Fibroblast of lung (primary cell): ENCODE measurements at places on chromosomes 6 and 20.
A peak's percentile ranks its signal among the peaks of the same experiment; 100 is the strongest.

DNA sequence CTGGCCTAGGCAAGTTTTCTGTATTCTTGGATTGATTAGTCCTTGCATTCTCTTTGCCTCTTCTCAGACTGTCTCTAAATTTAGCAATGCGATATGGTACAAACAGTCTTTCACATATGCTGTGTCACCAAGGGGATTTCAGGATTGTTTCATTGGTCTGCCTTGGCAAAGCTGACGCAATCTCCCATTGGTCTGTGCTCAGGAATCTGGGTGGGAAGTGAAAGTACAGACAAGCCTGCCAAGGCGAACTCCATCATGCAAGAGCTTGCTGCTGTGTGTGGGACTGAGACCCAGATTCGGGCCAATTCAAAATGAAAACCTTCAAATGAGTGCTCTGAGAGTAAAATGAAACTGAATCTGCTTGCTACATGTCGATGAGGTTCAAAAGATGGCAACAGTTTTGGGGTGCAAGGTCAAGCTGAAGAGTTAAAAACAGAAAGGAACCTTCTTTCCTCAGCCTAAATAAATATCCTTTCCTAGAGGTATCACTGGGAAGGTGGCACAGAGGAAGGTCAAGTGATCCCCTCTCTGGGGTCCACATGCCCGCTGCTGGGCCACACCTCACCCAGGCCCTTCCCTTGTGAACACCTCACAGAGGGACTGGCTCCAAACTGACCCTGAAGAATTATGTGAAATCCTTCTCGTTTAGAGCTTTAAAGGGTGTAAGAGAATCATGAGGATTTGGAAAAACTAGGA, 198.8 kb upstream of the PREP start:
- DNase-seq, result peak; percentile 98

DNA sequence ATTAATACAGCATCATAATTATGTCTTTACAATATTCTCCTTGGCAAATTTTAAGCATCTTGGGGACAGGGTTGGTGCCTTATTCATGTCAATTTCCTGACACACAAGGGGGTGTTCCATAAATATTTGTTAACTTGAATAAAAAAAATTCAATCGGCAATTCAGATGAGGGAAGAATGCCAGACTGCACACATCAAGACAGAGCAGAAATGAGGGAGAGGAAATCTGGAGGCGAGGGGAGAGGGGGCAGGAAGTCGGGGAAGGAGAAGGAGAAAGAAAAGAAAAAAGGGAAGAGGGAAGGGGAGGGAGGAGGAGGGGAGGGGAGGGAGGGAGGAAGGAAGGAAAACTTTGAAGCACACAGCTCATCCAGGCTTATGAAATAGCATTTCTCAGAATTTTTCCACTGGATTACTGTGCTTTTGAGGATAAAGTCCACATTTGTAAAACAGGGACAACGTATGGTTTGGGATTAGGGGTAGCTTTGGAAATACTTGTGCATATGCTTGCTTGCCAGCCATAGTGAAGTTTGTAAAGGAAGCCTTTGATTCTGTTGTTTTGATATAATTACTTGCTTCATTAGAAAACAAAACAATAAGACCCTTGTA, 362.1 kb downstream of the SAMD5 start:
- no peak for DNase-seq

GRCh38 chr6:152454003-152454402, 183.2 kb downstream of the SYNE1 start:
- DNase-seq, result no peak

GRCh38 chr20:24461848-24462247, 7.6 kb upstream of the SYNDIG1 start:
- DNase-seq, result no peak

GRCh38 chr6:21398741-21399325, 194.7 kb upstream of the SOX4 start:
- no peak for DNase-seq

DNA sequence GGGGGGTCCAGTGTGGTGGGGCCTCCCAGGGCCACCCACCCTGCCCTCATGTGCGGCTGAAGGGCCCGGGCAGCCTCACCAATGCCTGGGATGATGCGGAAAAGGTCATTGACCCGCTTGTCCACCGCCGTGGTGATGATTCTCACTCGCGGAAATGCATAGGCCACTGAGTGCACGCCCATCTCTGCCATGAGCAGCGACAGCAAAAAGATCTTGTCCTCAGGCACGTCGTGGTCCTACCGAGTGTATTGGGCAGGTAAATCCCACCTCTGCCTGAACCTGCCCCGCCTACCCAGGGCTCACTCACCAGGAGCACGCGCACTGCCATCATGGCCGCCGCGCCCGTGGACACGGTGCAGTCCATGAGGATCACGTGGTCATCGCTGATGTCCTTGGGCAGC, 16.1 kb downstream of the UCKL1 start:
- DNase-seq, result no peak

GRCh38 chr6:30981942-30982772, 1.4 kb upstream of the MUC21 start:
- DNase-seq, result peak; percentile 87

- DNase-seq, result no peak
Measured at GRCh38 chr6:158795516-158795915, 23.7 kb downstream of the EZR start.

GRCh38 chr6:134640975-134641429, 308.9 kb downstream of the ALDH8A1 start:
- DNase-seq, result peak; percentile 87

- DNase-seq, result no peak
Measured at GRCh38 chr20:39944861-39945260, 744.2 kb downstream of the MAFB start.
